ENCODE measurements at places on chromosomes 16 and 17. TPM values are rescaled to one million over a fixed set of nuclear protein-coding genes. Genes with fewer than 3 reads are reported as not detected.

The CCL8 gene
- not detected for total RNA-seq

The CEP295NL gene
- total RNA-seq = 2.1 TPM

DNA sequence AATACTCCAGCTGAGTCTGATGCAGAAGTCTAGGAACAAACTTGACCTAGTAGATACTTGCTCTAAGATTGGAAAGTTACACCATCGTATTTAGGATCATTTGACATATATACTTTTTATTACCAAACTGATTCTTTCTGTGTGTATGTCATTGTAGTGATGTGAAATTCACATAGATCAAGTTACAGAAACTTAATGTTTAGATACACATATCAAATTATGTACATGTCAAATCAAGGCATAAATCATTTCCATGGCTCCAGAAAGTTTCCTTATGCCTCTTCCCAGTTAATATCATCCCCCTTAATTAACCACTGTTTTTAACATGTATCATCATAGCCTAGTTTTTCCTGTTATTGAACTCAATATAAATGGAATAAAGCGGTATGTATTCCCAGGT lies 292.0 kb upstream of the CDH11 start:
- H3K36me3 ChIP-seq = no peaks in the 10 kb centered on the region
- no peaks in the 10 kb centered on the region for H3K27me3 ChIP-seq
- no peaks in the 10 kb centered on the region for H3K4me1 ChIP-seq
- no peak overlapping the region for H3K27ac ChIP-seq
- H3K4me3 ChIP-seq = no peak overlapping the region

- no peak for DNase-seq
- H3K4me1 ChIP-seq = no peaks in the 10 kb centered on the region
- no peak overlapping the region for H3K27ac ChIP-seq
- no peaks in the 10 kb centered on the region for H3K27me3 ChIP-seq
- H3K36me3 ChIP-seq = no peaks in the 10 kb centered on the region
These were observed 15.6 kb upstream of the UTP6 start for GRCh38 chr17:31917065-31917529.

- H3K4me1 ChIP-seq = peaks cover 6% of the 10 kb centered on the region
- H3K27ac ChIP-seq = no peak overlapping the region
- H3K4me3 ChIP-seq = no peak overlapping the region
- no peak for DNase-seq
- H3K27me3 ChIP-seq = no peaks in the 10 kb centered on the region
These were observed 41.1 kb upstream of the CACNG5 start for GRCh38 chr17:66793814-66794213.

GRCh38 chr16:4962716-4963115 lies 4.6 kb downstream of the SEC14L5 start:
- no peaks in the 10 kb centered on the region for H3K36me3 ChIP-seq
- peaks cover 10% of the 10 kb centered on the region for H3K27me3 ChIP-seq
- no peak overlapping the region for H3K4me3 ChIP-seq
- no peak overlapping the region for H3K27ac ChIP-seq
- DNase-seq = no peak

- no peaks in the 10 kb centered on the region for H3K27me3 ChIP-seq
- peak overlapping the region; percentile 45 for H3K4me3 ChIP-seq
These were observed 1.6 kb downstream of the UBALD1 start for GRCh38 chr16:4612977-4613635.

DNA sequence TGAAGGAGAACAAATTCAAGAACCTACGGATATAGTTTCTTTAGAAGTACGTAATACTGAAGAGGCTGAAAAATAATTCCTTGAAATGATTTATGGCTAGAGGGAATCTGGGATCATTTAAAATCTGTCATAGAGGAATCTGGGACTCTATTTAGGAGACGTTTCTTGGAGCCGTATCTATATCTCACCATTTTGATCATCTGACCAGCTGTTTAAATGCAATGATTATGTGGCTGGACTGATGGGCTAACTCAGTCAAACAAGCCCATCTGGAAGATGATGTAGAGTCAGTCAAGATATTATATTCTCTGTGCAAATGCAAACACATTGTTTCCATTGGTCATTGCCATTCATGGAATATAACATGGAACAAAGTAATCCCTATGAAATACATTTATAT lies 467.7 kb upstream of the ZFHX3 start:
- H3K36me3 ChIP-seq = no peaks in the 10 kb centered on the region
- no peak overlapping the region for H3K4me3 ChIP-seq
- no peaks in the 10 kb centered on the region for H3K27me3 ChIP-seq
- no peaks in the 10 kb centered on the region for H3K4me1 ChIP-seq

Measured in natural killer cell (primary cell).